ENCODE measurements at places on chromosomes 4 and X.
A peak's percentile ranks its signal among the peaks of the same experiment; 100 is the strongest.

DNA sequence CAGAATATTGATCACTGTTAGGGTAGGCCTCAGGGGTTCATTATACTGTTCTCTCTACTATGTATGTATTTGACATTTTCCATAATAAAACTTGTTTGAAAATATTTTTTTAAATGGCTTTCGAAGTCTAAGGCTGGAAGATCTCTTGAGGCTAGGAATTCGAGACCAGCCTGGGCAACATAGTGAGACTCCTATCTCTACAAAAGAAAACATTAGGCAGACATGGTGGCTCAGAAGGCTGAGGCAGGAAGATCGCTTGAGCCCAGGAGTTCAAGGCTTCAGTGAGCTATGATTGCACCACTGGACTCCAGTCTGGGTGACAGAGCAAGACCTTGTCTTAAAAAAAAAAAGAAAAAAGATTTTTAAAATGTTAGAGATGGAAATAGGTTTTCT, 15.5 kb upstream of the TBC1D14 start:
- DNase-seq = no peak

DNA sequence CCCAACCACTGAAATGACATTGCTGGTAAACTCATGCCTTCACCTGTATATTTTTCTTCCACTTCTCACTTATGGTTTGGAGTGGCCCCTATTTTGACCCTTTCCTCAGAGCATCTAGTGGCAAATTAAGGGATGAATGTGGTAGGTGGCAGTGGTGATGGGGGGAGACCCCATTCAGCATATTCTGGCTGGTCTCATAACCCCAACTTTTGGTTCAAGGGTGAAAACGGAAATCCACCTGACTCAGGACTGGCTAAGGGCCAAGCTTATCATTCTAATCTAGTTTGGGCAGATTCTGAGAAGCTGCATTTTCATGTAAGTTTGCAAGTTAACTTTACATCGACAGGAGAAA, 47.0 kb upstream of the NSUN7 start:
- no peak for DNase-seq

DNA sequence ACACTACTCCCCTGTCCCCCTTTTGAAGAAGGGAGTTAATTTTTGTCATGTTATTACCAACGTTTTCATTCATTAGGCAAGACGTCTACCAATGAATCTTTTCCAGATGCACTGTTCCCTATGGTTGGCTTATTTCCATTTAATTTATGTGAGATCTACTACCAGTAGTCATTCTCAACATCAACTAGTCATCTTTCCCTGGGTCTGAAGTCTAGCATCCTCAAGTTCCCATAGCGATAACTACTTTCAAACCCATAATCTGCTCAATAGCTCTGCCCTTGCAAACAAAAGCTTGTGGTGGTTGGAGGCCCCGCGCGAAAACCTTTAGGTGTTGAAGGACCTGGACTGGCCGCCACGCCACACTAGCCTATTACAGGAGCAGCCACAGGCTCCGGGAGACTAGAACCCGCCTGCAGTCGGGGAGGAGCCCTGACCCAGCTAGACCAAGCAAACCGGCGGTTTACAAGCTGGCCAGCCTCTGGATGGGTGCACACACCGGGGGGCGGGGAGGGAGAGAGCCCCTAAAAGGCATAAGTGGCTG, 746 bp downstream of the PPAT start:
- peak; percentile 62 for DNase-seq

GRCh38 chr4:30653291-30653690, 66.9 kb upstream of the PCDH7 start:
- DNase-seq = no peak

DNA sequence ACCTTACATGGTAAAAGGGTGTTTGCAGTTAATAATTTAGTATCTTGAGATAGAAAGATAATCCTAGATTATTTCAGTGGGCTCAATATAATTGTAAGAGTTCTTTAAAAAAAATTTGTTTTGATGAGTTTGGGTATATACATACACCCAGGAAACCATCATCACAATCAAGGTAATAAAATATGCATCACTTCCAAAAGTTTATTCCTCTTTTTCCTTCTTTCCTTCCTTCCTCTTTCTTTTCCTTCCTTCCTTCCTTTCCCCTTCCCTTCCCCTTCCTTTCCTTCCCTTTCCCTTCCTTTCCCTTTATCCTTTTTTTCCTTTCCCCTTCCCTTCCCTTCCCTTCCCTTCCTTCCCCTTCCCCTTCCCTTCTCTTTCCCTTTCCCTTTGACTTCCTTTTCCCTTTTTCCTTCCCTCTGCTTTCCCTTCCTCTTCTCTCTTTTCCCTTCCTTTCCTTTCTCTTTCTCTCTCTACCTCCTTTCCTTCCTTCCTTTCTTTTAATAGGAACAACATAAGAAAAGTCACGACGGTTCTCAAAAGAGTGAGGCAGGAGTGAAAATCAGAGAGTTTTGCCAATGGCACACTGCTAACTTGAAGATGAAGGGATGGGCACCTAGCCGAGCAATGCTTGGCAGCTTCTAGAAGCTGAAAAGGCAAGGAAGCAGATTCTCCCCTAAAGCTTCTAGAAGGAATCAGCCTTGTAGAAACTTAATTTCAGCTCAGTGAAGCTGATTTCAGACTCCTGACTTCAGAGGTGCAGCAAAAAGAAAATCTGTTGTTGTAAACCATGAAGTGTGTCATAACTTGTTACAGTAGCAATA, 2050.2 kb upstream of the AGA start:
- no peak for DNase-seq

DNA sequence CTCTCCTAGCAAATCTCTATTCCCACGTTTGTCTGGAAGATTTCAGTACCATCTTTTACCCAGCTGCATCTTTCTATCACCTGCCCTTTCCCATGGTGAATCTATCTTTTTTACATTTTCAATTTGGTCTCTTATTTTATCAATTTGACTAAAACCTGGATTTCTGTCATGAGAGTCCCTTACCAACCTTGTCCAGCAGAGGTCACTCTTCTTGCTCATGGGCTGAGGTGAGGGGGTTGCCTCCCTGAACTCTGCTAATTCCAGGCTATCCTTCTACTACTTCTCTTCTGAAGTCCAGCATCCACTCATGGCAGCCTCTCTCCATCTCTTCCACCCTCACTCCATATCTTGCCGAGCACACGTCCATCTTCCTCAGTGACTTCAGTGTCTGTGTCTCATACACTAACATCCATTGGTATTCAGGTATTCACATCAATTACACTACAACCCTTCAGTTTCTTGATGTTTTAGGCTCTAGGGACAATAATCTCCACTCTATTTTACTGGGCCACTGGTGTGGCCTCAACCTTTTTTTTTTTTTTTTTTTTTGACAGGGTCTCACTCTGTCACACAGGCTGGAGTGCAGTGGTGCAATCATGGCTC, 17.8 kb upstream of the ZNF827 start:
- peak; percentile 26 for DNase-seq

- no peak for DNase-seq
These were observed 65.7 kb upstream of the STX18 start for GRCh38 chr4:4607336-4608213.

GRCh38 chr4:186957952-186958555, 234.4 kb upstream of the FAT1 start:
- DNase-seq = peak; percentile 23

DNA sequence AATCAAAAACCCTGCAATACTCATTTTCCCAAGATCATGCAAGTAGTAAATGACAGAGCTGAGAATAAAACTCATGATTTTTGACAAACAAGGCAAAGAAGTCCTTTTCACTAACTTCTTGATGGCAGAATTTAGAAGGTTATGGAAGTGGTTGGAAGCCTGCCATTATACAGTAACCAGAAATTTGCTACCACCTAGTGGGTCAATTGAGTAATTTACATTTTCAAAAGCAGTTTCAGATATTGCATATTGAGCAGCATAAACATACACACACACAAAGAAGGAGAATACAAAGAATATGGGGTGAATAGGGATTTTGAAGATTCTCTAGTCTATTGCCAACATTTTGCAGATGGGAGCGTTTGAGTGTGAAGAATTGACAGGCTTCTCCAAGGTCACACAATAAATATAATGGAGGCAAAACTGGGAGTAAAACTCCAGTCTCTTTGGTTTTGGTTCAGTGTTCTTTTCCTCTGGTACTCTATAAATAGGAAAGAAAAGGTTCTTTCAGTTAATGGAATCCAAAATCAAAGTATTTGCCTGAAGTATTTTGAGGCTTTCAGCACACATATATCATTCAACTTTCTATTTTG, 70.2 kb downstream of the GC start:
- peak; percentile 20 for DNase-seq

DNA sequence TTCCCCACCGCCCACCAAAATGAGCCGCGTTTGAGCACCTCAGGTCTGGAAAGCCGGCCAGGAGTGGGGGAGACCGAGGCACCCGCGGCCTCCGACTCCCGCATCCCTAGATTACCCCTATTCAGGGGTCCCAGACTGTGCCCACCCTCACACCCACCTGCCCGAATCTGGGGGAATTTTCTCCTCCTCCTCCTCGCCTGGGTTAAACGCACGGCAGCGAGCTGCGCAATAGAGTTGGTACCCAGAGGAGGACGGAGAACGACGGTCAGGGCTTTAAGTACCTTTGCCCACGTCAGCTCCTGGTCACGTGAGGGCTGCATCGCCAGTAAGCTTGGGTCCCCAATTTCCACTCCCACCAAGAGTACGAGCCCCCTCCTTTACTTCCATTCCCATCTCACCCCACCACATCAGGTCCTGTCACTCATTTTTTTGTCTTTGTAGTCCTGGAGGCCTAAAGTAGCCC, at the start of gene ARMCX2:
TSS of gene ARMCX2 (minus strand) at position 250 of the 463 bp plus-strand sequence. CDS start 2,262 bp downstream, outside the sequence.
- DNase-seq = peak; percentile 44

DNA sequence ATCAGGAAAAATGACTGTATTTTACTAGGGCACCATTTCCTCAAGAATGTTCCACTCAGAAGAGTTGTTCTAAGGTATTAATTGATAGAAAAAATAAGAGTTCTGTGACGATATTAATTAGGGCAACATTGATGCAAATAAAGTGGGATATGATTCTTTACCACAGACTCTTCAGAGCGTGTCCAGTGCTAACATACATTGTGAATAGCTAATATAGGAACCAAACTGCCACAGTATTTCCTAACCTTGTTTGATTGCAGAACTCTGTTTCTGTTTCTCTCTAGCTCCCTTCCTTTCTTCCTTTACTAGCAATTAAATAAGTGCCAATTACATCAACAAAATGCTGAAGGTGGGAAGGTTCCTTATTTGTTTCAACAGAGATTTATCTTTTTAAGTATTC, 154.1 kb upstream of the CPEB2 start:
- no peak for DNase-seq

GRCh38 chr4:76799718-76800117, 98.2 kb downstream of the SOWAHB start:
- no peak for DNase-seq

- no peak for DNase-seq
These were observed 310.5 kb downstream of the RAPGEF2 start for GRCh38 chr4:159413306-159413943.

- no peak for DNase-seq
These were observed 464.7 kb upstream of the TRAM1L1 start for GRCh38 chr4:117550085-117550484.

- DNase-seq = no peak
These were observed 42.4 kb upstream of the MSANTD1 start for GRCh38 chr4:3206439-3207100.

DNA sequence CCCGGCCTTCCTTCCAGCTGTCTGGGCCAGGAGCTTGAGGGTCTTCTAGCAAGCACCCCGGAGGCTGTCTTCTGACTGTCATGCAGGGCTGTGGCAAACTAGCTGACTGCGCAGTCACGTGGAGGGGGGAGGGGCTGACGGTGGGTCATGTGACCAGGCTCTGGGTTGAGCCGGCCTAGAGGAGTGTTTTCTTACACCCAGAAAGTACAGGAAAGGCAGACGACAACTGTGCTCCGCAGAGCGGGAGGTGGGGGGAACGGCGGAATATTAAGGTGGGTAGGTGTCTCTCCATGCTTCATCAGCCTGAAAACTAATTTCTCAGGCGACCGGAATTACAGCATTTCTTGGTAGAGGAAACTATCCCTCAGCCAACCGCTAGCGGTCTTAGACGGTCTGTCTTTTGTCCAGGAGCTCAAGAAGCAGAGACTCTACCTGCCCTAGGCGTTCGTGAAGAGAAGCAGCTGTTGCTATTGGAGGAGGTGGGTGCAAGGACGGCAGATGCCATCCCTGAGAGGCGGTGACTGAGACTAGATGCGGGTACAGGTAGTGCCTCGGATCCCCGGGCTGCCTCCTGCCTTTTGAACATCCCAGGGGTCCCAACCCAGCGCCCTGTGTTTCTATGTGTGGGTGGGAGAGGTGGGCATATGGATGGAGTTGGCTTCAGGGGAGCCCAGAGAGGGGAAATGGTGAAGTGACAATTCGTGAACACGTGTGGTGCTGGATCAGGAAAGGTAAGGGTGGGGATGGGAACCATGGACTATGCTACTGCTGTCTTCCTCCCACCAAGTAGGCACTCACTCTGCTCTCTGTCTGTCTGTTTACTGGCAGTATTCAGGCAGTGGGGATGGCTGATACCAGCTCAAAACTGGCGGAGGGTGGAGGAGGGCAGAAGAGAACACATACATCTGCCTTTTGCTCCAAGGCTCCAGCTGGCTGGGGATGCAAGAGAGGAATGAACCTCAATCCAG, 8.8 kb downstream of the GPRASP1 start:
- DNase-seq = peak; percentile 76

DNA sequence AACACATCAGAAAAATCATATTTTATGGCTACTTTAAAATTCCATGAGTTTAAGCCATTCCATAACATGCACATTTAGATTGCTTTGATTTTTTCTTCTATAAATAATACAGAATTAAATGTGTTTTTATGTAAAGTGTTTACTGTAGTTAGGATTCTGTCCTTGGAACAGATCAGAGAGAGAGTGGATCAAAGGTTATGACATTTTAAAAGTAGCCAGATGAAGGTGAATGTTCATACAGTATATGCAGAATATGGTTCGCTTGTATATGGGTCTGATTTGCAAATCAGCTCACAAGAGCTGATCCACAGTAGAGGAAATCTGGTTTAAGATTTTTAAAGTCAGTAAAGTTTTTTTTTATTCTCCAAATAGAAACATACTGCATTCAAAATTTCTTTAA, 7.2 kb upstream of the PALLD start:
- no peak for DNase-seq

- DNase-seq = no peak
These were observed 200.2 kb upstream of the FAM241A start for GRCh38 chr4:111945014-111945413.

DNA sequence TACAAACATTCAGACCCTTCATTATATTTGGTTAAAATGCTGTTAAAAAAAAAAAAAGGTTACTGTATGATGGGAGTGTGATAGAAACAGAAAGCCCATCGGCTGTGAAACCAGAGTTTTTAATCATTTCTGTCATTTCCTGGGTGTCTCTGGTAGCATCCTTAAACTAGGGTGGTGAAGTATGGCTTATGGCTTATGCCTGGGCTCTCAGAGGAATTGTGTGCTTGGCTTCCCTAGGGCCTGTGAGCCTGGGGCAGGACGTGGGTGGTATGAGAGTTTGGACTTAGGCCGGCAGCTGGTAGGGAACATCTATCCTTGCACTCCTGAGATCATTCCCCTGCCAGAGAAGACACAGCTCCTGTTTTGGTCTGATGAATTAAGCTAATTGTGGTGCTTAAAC, 52.2 kb downstream of the DCUN1D4 start:
- DNase-seq = no peak

DNA sequence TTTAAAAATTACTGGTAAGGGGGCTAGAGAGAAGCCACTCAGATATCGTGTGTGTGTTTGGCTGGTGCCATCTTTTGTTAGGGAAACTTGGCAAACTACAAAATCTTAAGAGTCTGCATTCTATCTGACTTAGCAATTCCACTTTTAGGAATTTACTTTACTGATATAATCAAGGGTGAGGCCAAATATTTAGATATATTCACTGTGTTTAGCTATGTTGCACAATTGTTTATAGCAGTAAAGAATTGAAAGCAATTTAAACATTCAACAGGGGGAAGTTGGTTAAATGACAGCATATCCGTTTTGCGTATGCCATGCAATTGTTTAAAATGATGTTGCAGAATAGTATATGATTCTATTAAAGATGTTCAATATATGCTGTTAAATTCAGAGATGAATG, 6.4 kb upstream of the HERC3 start:
- DNase-seq = no peak

Measured in HT1080 (cell line).